Anterior cingulate cortex (tissue), 58 donors: ENCODE measurements at places on chromosomes 12 and 14.

DNA sequence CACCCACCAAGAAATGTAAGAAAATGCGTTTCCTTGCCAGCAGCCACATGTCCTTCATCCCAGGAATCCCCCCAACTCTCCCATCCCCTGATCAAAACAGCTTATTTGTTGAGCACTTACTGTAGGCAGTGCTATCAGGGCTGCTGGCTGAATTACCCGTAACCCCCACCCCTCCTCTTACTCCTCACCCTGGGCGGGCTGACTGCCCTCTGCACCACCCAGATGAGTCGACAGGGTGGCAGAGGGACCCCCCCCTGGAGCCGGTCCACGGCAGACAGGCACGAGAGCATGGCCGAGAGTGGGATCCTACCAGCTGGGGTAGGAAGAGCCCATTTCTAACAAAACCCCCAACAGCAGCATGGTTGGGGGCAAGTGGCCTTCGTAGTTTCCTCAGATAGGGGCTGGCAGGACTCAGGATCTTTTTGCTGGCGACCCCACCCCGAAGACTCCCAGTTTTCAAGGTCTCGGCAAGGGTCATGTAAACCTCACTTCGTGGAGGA, 1.1 kb upstream of the RHOF start:
- DNase-seq = no peak

DNA sequence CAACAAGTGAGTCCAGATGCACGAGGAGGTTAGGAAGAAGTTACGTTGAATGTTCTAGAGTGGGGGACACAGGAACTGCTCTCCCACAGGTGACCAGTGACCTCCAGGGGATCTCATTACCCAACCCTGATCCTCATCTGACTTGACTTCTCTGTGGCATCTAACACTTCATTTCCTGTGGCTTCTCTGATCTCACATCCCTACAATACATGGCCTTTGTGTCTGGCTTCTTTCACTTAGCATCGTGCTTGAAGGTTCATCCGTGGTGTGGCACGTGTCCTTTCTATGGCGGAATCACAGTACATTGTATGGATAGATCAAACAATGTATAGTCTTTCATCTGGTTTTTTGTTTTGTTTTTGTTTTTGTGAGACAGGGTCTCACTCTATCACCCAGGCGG, 19.3 kb downstream of the CFAP251 start:
- no peak for DNase-seq

GRCh38 chr12:52320784-52321400, at the start of gene KRT83:
Gene KRT83, minus strand, starts transcription at chr12:52321398. Its CDS starts 63 bp downstream, at chr12:52321335.
- no peak for DNase-seq

- no peak for DNase-seq
These were observed 323.8 kb downstream of the RAD51B start for GRCh38 chr14:68143341-68143841.

DNA sequence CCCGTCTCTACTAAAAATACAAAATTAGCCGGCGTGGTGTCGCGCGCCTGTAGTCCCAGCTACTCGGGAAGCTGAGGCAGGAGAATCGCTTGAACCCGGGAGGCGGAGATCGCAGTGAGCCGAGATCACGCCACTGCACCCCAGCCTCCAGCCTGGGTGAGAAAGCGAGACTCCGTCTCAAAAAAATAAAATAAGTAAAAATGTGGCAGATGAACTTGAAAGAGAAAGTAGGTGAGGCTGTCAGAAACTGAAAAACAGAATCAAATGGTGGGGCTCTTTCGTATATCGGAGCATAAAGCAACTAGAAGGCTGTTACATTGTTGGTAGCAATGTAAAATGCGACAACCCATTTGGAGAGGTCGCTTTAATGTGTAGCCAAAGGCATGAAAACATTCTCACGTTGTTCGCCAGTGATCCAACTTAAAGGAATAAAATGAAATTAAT, 767 bp upstream of the CCNT1 start:
- no peak for DNase-seq
